ENCODE measurements at places on chromosomes 16 and 17. TPM values are rescaled to one million over a fixed set of nuclear protein-coding genes. Genes with fewer than 3 reads are reported as not detected.

The CTRL gene
- total RNA-seq, result 4.0 TPM

The TMEM100 gene
- total RNA-seq, result not detected

DNA sequence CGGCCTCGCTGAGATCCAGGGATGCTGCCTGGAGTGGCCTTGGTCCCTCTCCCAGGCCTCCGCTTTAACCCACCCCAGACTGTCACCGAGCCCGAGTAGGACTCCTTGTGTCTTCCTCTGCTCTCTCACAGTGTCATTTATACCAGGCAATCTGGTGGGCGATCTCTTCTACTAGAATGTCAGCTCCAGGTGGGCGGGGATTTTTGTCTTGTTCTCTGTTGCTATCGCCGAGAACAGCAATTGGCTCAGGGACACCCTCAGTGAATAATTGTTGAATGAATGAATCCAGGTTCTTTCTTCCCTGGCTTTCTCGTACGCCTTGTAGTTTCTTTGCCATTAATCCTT lies 591 bp downstream of the DHX38 start:
- peak; percentile 30 for DNase-seq

DNA sequence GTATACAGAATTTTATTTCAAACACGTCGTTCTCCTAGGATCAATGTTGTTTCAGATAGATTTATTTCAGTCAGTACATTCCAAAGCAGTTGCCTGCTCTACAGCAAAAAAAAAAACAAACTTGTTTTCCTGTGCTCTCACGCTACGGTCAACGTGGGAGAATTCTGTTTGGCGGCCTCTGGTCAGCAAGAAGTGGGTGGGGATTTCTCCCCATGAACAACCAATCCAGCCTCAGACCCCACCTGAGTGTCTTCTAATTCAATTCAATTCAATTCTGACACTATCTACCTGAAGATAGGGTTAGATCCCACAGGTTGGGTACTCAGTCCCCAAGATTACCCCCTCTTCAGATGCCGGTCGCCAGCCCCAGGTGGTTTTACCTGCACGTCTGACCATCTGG lies 22.1 kb downstream of the C17orf58 start:
- no peak for DNase-seq

The GDPD3 gene
- total RNA-seq, result 5.2 TPM

- no peak for DNase-seq
Observed at GRCh38 chr17:2964028-2964356, 99.4 kb downstream of the OR1D5 start.

DNA sequence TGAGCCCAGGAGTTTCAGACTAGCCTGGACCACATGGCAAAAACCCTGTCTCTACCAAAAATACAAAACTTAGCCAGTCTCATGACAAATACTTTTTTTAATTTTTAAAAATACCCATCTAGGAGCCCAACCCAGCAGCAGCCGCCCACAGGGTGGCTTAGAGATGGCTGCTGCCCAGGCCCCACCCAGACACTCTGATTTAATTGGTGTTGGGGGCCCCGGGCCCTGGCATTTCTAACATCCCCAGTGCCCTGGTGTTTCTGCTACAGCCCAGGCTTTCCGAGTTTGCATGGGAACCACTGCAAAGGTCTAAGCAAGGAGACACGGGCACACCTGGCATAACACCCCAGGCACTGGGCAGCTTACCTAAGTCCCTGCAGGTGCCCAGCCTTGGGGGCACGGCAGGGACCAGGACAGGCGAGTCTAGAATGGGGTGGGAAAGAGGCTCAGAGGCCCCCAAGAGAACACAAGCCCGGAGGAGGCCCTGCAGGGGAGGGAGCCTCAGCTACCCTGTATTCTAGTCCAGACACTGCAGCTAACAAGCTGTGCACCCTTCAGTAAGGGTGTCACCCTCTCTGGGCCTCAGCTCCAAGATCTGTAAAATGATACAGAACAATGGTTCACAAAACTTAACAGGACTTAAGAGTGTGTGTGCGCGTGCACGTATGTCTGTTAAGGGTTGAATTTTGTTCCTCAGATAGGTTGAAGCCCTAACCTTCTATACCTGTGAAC lies 48.8 kb downstream of the RMI2 start:
- no peak for DNase-seq

The NXPH3 gene
- not detected for total RNA-seq

DNA sequence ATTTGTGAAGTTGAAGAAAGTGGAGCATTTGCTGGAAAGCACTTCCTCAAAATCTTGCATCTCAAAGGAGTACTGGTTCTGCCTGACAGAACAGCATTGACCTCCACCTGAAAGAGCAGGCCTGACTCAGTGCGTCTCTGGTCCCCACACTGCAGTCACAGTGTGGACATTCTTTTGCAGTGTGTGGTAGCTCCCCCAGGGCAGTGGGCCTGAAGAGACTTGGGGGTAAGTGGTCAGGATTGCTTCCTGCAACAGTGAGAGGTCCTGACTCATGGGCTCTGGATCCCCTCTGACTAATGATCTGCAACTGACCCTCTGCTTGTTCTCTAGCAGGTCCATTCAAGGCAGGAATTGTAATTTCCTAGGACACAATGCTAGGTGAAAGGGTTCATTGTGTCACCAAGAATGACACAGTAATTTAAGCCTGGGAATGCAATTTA lies 204.9 kb upstream of the KCNJ16 start:
- DNase-seq, result peak; percentile 6

The GFAP gene
- total RNA-seq, result not detected

- DNase-seq, result no peak
Observed at GRCh38 chr16:11572301-11572995, 14.3 kb downstream of the LITAF start.

The RASD1 gene
- total RNA-seq, result not detected

The ABR gene
- total RNA-seq, result 199 TPM

DNA sequence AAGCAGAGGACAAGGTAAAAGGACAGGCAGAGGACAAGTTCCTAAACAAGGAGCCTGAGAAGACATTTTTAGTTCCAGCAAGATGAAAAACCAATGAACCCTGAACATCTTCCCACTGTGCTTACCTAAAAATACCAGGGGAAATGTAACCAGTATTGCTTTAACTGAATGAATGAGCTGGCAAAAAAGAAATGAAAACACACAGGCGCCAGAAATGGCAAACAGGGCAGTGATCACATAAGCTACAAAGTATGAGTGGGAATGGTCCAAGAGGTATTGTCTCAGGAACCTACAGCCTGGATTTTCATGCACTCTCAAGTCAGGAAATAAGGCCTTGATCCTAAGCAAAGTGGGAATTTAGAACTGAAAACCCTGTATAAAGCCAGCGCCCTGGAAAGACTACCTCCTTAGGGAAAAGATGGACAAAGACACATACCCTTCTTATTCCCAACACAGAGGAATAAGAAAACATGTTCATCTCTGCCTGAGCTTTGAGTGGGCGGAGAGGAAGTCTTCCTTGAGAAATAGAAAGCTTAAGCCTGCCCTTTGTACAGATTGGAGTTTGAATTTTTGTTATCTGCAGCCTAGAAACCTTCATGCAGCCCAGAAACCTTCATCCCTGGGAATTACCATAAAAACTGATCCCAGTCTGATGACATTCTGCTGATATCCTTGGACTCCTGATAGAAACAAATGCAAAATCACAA lies 2.1 kb downstream of the CMTM2 start:
- DNase-seq, result no peak

GRCh38 chr17:33229499-33229898 lies 63.6 kb downstream of the ASIC2 start:
- no peak for DNase-seq

The HBQ1 gene
- total RNA-seq, result not detected

The HOXB9 gene
- not detected for total RNA-seq

GRCh38 chr16:57391300-57391699 lies 13.3 kb upstream of the CCL17 start:
- no peak for DNase-seq

- DNase-seq, result peak; percentile 53
Observed at GRCh38 chr17:4710693-4711634, 532 bp downstream of the ARRB2 start.

The RNF166 gene
- 56.2 TPM for total RNA-seq

- DNase-seq, result no peak
Observed at GRCh38 chr17:65998675-65999074, 193.3 kb downstream of the CEP112 start.

GRCh38 chr17:3557768-3558583 lies at the start of gene TRPV3:
Gene TRPV3, minus strand, starts transcription at chr17:3557812. Its CDS starts 2,962 bp downstream, at chr17:3554850.
- DNase-seq, result no peak

DNA sequence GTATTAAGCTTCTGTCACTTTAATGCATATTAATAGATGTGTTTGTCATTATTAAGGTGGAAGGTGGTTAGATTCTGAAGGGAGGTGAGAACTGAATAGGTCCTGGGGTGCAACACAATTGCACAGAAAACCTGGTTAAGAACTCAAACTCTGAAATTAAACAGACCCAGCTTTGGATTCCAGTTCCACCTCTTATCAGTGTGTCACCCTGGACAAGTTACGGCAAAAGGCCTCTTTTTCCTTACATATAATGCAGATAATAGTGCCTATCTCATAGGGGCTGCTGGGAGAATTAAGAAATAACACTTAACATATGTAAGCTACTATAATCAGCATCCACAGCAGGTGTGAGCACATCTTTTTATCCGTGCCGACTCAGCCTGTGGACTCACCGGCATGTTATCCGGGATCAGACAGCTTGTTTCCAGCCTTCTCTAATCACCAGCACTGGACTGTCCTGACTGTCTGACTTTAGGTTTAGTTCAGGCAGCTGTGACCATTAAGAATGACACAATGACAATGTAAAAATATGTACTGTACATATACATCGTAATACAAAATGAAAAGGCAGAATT lies 31.4 kb downstream of the TEX2 start:
- no peak for DNase-seq

DNA sequence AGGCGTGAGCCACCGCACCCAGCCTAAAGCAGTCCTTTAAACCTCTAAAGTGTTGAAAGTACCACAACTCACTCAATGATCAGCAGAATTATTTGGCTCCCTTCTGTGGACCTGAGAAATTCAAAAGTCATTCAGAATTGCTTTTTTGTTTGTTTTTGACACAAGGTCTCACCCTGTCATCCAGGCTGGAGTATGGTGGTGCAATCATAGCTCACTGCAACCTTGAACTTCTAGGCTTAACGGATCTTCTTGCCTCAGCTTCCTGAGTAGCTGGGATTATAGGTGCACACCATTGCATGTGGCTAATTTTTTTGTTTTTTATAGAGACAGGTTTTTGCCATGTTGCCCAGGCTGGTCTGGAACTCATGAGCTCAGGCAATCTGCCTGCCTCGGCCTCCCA lies 44.3 kb downstream of the TRAF4 start:
- no peak for DNase-seq

DNA sequence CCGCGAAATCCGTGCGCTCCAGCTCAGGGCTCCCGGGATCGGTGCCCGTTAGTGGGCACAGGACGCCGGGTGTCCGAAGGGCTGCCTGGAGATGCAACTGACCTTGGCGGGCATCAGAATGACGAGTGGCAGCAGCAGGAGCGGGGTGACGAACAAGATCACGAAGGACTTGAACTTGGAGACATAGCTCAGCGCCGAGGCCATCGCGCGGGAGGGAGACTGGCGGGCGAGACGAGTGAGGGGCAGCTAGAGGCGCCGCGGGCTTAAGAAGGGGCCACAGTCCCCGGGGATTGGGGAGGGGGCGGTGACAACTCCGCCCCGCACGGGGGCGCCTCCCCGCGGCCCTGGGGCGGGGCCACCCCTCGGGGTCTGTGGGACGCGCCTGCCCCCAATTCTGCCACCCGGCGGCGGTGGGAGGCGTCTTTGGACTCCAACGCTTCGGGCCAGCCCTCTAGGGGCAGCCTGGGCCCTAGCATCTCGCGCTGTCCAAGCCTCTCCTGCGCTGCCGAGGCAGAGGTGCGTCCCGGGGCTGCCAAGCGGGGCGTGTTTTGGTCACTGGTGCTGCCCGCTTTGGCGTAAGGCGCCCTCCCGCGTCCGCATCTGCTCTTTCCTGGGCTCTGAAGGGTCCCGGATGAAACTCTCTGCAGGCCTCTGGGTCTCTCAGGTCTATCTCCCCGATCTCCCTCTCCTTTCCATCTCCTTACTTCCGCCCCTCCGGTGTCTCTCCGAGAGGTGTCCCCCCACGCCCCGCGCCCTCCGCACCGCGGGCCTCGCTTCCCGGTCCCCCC lies at the start of gene SLC13A5:
Gene SLC13A5 (minus strand): TSS at position 240 of the 788 bp plus-strand sequence. CDS start 36 bp downstream, at position 204.
- no peak for DNase-seq

The TPSD1 gene
- not detected for total RNA-seq

The GH1 gene
- 0.96 TPM for total RNA-seq

GRCh38 chr17:50835301-50836234 lies at the start of gene WFIKKN2:
Gene WFIKKN2, plus strand, starts transcription at chr17:50835586. Its CDS starts 352 bp downstream, at chr17:50835938.
- no peak for DNase-seq

- no peak for DNase-seq
Observed at GRCh38 chr16:64290461-64290860, 831.4 kb downstream of the CDH11 start.

GRCh38 chr17:55763856-55764255 lies 13.0 kb downstream of the PCTP start:
- no peak for DNase-seq

DNA sequence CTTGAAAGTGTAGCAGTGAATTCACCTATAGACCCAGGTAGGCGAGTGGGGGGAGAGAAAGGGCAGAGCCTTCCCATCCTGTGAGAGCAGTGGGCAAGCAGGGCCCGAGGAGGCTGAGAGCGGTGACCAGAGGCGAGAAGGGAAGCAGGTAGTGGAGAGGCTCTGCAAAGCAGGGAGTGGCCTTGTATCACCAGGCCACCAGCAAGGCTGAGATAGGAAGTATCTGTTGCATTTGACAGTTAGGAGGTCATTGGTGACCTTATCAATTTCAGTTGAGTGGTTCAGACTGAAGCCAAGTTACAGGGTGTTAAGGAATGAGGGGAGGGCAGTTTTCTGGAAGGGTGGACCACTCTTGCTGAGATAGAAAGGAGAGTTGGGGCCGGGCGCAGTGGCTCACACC lies 10.7 kb upstream of the HSD3B7 start:
- DNase-seq, result no peak

The EME2 gene
- total RNA-seq, result 48.5 TPM

The TAC4 gene
- total RNA-seq, result not detected

- no peak for DNase-seq
Observed at GRCh38 chr16:31476303-31477219, 4.6 kb downstream of the TGFB1I1 start.

DNA sequence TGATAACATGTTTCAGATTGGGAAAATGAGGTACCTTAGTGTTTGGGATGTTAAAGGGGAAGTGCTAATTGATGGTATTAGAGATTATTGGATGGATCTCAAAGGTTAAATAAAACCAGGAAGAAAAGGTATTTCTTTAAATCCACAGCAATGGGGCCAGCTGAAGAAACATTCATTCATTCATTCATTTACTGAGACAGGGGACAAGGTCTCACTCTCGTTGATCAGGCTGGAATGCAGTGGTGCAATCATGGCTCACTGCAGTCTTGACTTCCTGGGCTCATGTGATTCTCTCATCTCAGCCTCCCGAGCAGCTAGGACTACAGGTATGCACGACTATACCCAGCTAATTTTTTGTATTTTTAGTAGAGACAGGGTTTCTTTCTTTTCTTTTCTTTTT lies 19.8 kb downstream of the EARS2 start:
- DNase-seq, result no peak

DNA sequence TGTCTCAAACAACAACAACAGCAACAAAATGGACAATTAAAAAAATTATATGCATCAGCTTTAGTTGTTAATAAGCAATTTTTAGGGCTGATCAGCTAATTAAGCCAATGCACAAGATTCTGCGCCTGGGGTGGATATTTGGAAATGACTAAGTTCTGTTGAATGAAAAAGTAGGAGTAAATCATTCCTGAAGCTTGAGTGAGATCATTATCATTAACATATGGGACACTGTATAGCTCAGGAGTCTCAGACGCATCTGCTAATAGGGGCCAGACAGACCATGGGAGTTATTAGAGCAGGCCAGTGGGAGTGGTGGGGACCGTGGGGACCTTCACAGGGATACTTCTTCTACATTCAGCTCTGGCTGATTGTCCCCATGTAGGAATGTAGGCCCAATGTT lies 22.8 kb downstream of the IRX5 start:
- DNase-seq, result no peak

GRCh38 chr16:89709716-89710432 lies 8.4 kb upstream of the SPATA2L start:
- no peak for DNase-seq
